ENCODE measurements at places on chromosomes 11 and 22.

DNA sequence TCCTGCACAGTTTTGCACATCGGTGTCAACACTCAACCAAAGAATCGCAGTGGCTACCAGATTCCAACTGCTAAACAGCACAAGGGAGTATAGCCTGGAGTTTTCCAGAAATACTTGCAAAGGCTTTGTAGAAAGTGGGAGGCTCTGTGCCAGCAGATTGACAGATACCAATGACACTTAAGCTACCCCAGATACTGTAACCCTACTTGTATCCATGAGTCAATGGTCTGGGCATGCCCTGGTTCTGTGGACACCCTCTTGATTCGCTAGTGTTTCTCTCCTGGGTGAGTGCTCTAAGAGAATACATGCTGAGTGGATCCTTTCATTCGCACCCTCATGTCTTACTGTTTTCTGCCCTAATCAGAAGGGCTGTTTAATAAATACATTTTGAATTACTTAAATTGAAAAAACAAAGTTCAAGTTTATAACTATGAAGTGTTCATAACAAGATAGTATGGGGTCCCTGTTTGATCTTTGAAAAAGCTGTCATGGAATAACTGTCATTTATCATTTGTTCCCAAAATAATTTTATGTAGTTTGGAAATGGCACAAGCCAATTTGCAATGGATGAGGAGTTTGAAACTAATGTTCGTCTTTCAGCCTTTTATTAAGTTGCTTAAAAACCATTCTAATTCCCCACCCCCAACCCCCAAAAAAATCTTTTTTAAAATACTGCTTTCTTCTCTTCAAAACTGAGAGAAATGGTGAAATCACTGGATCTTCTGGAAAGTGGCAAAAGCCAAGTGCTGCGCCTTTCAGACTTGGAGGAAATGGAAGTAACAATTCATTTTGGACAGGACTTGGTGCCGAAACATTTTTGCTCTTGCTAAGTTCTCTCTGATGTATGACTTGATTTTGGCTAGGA is 600.5 kb upstream of the TENM4 start:
- no peak for DNase-seq

- DNase-seq = no peak
Observed at GRCh38 chr11:22275600-22275999, 62.6 kb upstream of the SLC17A6 start.

DNA sequence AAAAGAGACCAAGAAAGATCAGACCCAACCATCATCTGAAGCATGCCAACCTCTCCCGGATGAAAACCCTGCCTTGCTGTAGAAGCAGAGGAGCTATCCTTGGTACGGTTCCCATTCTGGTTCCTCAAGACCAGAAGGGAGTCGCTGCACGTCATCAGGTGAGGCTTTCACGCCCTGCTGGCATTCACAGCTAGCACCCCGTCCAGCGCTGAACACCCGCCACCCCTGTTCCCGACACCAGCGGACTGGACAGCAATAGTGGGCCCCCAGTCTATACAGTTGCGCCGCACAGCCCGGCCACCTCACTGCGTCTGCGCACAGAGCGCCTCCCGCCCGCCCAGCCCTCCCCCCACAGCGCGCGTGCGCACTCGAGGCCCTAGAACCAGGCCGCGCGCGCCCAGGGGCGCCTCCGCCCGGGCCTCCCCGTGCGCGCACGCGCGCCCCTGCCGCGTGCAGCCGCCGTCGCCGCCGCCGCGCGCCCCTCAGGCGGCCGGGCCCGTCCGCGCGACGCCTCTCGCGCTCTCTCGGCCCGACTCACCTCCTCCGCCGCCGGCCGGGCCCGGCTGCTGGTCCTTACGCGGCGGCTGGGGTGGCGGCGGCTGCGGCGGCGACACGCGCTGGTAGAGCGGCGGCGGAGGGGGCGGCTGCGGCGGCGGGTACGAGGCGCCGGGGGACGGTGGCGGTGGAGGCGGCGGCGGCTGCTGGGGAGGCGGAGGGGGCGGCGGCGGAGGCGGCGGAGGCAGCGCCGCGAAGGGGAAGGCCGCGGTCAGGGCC is 706 bp downstream of the SF1 start:
- no peak for DNase-seq

- no peak for DNase-seq
Observed at GRCh38 chr11:113282898-113283437, 31.4 kb upstream of the TTC12 start.

DNA sequence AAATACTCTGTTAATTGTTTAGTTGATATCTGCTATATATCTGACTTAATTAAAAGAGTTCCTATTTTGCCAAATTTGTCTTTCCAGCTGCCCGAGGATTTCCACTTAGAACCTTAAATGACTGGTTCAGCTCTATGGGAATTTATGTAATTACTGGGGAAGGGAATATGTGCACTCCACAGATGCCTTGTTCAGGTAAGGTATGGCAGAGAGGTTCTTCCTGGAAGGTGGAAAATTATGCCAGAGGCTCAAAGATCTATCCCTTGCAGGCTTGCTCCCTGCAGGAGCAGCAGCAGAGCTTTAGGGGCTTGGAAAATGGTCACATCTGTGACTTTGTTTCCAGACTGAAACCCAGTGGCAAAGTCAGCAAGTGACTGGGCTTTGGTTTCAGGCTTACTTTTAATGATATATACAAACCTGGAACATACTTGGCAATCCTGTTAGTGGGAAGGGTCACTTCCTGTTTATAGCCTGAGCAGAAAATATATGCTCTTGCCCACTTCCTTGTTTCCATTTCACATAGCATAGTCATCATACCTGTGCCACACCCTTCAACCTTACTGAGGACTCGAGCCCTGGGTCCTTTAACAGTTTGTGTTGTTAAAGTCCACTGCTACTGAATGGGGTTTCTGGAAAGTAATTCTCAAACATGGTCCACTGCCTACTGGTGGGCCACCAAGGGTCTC is 23.7 kb downstream of the WBP2NL start:
- no peak for DNase-seq

DNA sequence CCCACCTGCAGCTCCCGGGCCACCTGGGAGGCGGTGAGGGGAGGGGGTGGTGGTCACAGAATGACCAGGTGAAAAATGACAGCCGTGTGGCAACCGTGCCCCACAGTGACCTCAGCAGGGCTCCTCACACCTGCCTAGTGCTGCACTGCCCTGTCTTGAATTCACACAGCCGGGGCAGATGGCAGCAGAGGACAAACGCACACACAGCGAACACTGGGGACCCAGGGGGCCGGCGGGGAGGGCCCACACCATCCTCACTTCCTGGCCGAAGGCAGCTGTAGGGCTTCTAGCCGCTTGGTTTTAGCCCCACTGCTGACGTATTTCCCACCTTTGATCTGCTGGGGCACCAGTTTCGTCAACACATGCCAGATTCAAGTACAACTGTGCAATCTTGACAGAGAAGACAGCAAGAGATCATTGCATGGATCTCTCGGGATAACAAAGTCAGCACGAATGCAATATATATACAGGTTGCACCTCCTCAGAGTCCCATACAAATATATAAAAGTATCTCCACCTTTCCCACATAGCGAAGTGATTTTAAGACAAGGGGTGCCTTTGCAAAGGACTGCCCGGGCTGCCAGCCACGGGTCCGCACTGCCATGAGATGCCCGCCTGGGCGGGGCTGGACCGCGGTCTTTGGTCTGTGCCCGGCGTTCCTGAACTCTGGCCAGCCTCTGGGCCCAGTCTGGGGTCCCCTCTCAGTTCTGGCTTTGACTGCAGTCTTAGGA is 26.9 kb downstream of the TRMU start:
- DNase-seq = no peak

DNA sequence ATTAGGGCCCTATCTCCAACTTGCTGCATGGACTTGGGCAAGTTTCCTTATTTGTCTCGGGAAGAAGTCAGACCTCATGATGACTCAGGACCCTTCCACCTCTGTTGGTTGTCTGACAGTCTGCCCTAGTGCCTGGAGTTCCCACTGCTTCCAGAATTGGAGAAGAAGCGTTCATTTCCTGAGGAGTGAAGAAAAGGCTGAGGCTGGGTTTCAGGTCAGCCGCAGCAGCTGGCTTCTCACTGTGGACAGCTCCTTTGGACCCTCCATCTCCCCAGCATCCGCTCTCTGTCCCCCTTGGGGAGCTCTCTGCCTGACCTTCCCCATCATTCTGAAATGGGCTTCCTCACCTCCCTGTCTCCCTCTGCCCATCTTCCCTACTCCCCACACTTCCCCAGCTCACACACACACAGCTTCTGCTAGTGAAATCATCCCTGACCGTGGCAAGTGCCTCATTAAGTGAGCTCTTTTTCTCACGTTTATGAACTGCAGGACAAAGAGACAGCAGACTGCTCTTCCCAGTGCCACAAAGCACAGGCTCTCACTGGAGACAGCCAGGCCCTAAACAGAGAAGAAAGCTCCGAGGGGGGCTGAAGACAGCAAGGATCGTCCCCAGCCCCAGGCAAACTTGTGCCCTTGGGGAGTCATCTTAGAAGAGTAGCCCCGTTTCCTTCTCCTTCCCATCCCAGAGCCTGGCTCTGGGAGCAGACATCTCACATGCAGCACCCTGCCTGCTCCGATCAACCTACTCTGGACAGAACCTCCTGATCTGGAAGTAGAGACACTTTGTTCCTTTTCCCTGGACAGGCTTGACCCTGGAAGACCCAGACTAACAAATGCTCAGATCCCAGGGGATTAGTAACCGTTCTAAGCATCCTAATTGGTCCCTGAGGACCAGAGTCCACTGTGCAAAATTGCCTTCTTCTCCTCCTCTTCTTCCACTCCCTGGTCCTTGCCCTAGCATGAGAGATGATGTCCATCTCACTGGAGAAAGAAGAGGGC is 157.9 kb downstream of the FEZ1 start:
- no peak for DNase-seq

- DNase-seq = peak; percentile 60
Observed at GRCh38 chr22:46335201-46336118, at the start of gene TRMU. Gene TRMU, plus strand, starts transcription at chr22:46335714. Its CDS starts 51 bp downstream, at chr22:46335765.

GRCh38 chr22:33299245-33299956 is 241.2 kb upstream of the SYN3 start:
- DNase-seq = no peak

- no peak for DNase-seq
Observed at GRCh38 chr11:99592266-99592665, 571.5 kb downstream of the CNTN5 start.

- no peak for DNase-seq
Observed at GRCh38 chr11:107688322-107688918, 23.4 kb downstream of the SLN start.

- DNase-seq = no peak
Observed at GRCh38 chr11:18310800-18311340, 11.1 kb downstream of the HPS5 start.

GRCh38 chr11:6326985-6327384 is 6.7 kb upstream of the CAVIN3 start:
- DNase-seq = no peak

- peak; percentile 41 for DNase-seq
Observed at GRCh38 chr11:70128435-70128906, 50.4 kb downstream of the ANO1 start.

GRCh38 chr11:126499131-126499752 is 143.8 kb downstream of the ST3GAL4 start:
- no peak for DNase-seq

GRCh38 chr11:13258855-13259254 is 18.7 kb upstream of the BMAL1 start:
- DNase-seq = no peak

DNA sequence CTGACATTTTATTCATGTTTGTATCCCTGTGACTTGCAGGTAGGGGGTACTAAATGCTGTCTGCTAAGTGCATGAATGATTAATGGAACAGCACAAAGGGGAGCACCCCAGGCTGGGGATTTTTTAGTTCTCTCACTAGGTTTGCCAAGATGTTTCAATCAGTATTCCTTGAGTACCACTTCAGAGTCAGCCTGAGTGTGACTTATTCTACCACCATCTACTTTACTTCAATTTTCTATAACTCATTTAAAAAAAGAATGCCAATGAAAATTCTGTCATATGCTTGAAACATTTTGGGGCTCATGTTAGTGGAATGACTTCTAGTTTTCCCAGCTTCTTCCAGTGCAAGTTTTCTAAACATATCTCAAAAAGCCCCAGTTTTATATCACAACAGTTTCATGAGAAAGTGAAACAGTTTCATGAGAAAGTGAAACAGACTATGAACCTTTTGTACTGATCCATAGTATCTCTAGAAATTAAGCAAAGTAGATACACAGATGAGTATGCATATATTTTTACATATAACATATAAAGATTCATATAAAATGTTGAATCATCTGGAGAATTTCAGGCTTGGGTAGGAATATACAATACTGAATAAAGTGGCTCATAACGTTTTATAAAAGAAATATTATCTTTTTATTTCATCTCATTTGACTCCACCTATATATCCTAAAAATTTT is 252.4 kb downstream of the GRM5 start:
- DNase-seq = no peak

DNA sequence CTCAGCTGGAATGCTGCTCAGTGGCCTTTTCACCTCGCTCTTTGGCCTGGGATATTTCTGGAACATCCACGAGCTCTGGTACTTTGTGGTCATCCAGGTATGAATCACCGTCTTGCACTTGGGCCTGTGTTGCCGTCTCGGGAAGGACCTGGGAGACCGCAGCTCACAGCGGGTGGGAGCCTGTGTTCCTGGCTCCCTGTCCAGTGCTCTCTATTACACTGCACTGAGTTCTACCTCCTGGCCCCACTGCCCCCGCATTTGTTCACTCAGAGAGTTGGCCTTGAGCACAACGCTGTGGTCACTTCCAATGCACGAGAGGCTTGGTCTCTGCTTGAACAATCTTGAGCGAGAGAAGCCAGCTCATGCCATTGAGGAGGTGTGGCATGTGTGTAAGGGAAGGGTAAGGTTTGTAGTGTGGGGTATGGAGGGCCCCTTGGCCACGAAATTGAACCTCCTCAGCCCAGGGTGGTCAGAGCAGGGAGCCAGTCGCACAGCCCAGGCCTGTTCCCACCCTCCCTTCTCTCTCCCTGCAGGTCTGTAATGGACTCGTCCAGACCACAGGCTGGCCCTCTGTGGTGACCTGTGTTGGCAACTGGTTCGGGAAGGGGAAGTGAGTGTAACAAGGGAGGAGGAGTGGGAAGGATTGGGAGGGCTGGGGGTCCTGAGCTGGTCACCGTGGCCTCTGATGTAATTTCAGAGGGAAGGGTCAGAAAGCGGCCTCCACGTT is 16.2 kb downstream of the SLC37A2 start:
- DNase-seq = no peak

DNA sequence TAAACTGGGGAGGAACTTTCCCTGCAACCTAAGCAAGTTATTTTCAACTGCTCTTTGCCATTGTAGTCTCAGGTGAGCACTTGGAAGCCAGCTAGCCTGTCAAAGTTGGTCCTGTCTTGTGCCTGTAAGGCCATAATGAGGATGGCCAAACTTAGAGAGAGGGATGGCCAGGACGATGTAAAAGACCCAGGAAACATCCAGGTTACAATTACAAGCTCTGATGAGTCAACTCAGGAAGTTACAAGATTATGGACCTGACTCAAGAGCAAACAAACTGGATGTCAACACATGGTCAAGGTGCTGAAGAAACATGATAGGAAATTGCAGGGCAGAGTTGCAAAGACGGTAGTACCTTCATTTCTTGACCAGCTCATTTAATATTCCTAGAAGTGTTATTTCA is 1.6 kb downstream of the GTPBP1 start:
- DNase-seq = no peak

- no peak for DNase-seq
Observed at GRCh38 chr11:80109031-80109430, 668.2 kb upstream of the TENM4 start.

GRCh38 chr11:60098508-60098907 is 10.0 kb downstream of the MS4A2 start:
- no peak for DNase-seq

GRCh38 chr11:70127653-70128434 is 49.7 kb downstream of the ANO1 start:
- no peak for DNase-seq
